ENCODE measurements at places on chromosomes 4 and X.

DNA sequence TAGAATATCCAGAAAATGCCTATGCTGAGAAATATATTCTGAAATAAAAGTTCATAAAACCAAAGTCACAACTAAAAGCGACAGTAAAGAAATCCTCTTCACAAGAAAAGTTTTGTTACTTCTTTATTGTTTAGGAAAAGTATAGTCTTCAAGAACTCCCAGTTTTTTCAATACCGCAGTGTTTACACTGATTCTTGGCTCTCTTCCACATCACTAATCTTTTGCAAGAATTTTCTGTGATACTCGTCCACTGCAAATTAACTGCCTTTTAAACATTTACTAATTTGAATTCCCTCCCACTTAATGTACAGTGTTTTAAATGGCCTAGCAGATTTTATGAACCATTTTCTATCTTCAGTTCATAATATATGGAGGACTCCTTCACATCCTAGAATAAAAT, 65.1 kb downstream of the HPGDS start:
- no peak for DNase-seq

- DNase-seq = no peak
Measured at GRCh38 chrX:49762175-49762720, 66.5 kb upstream of the PAGE1 start.

GRCh38 chrX:30530606-30531005, 47.0 kb downstream of the TASL start:
- DNase-seq = no peak

DNA sequence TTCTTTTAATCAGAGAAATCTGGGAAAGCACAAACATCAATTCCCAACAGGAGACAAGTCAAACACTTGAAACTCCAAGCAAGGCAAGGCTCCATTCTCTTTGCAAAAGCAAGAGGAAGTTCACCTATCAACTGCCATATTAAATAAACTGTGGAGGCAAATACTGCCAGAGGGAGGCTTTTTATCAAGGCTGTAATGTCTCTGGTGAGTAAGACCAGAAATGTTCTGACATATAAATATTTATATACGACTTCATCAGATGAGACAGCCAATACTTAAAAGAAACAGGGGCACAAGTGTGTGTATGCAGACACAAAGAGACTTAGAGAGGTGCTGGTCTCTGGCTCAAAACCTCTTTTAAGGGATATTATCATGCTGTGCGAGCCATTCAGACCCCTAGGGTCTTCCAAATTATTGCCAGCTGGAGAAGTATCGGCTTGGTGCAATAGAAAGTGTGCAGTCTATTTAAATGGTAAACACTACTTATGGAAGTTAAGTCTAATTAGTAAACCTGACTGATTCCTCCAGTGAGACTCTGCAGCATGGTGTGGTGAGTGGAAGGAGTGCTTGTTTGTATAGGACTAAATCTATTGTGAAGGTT, 24.4 kb downstream of the DCX start:
- DNase-seq = no peak

DNA sequence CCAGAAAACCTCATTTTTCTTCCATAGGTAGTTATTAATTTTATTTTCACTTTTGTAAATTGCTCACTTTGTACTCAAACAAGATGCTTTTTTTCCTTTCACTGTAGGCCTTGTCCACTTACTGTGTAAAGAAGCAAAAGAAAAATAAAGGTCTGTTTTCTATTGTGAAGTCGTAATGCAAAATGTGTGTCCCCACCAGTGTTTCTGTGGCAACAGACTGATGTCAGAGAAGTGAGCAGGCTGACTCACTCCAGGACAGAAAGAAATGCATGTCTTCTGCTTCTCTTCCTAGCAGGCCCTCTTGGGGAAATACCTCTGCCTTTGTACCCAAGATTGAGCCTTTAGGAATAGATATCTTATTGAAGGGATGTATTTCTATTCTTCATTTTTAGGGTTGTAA, 30.3 kb downstream of the INPP4B start:
- no peak for DNase-seq

- no peak for DNase-seq
Measured at GRCh38 chrX:41688835-41689234, at the start of gene GPR34. TSS of gene GPR34 (plus strand) at chrX:41688973. CDS start at chrX:41695634, 6,661 bp downstream.

GRCh38 chr4:25993395-25994185, 79.6 kb downstream of the SMIM20 start:
- DNase-seq = no peak

DNA sequence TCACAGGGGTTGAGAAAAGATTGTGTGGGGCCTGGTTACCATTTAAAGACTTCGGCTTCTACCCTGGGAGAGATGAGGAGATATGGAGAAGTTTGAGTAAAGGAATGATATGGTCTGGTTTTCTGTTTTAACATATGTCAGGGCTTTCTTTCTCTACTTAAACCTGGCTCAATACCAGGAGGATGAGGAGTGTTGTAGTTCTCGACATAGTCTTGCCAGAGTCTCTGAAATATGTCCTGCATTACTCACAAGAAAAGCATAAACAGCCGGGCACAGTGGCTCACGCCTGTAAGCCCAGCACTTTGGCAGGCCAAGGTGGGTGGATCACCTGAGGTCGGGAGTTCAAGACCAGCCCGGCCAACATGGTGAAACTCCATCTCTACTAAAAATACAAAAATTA, 16.4 kb upstream of the ACE2 start:
- no peak for DNase-seq

GRCh38 chr4:39522068-39522467, 5.2 kb downstream of the UGDH start:
- DNase-seq = no peak

DNA sequence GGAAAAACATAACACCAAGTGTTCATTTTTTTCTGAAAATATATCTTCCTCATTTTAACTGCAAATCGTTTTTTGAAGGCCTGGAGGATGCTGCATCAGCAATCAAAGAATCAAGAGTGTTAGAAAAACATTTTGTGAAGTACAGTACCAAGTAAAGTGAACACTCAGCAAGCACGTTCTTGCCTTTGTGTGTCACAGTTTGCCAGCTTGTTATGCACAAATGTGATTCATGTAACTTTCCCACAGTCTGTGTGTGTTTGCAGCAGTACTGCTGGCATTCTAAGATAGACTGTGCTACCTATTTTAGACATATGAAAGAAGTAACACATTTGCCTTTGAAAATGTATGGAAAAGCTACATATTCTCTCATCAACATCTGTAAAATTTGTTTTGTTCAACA, 1617.7 kb downstream of the RPA4 start:
- DNase-seq = no peak

DNA sequence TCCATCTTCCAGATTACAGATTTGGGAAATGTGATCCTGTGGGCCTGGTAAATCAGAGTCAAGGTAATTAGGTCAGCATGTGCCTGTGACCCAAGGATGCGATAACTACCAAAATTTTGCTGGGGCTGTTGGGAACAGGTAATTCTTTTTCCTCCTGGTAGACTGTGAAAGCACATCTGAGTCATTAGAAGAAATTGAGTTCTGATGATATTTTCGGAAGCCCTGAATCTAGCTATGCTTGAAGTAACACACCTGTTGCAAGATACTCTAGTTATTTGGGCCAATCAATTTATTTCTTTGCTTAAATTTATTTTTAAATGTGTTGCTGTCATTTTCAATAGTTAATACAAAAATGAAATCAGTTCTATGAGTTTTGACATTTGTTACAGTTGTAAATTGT, 903.6 kb downstream of the RPA4 start:
- no peak for DNase-seq

- no peak for DNase-seq
Measured at GRCh38 chrX:15359701-15360100, 24.4 kb upstream of the PIGA start.

GRCh38 chrX:96576368-96576767, 108.3 kb upstream of the DIAPH2 start:
- DNase-seq = no peak

DNA sequence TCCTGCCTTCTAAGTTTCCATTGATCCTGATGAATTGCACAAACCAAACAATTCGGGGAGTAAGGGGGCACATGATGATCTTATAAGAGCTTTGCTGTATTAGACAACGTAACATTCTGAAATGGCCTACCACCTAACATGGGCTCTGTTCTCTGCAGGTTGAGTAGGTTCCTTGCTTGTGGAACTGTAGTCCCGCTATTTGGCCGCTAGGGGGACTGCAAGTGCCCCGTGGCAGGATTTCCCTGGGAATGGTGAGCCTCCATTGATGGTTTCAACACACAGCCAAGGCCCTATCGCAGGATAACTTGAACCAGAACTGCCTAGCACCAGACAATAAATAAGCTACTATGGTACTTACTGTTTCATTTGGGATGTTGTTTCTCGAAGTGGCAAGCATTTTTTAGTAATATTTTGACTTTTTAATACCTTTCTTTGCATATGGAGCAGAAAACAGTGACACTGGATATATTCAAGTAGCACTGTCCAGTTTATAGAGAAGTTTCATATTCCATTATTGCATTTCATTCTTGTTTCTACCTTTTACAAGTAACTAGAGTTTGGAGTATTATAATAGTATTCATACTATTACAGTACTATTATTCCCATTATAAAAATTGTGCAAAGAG, 11.9 kb downstream of the AR start:
- DNase-seq = no peak

DNA sequence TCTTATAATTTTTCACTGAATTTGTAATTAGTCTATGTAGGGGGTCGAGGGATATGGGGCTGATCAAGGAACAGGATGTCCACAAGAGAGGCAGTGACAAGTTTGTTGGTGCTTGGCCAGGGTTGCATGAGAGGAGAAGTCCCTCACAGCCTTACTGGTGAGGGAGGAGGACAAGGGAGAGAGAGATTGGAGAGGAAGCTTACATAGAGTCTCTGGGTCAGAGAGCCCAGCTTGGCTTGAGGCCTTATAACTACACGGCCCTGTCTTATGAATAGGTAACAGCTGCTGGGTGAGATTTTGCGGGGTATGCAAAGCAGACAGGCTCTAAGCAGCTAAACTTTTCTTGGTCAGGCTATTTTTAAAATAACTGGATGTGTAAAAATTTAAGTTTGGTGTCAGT, 37.9 kb upstream of the OTUD4 start:
- DNase-seq = no peak

GRCh38 chr4:168421671-168422070, 58.6 kb downstream of the DDX60L start:
- DNase-seq = no peak

GRCh38 chrX:17563515-17563914, 173.8 kb upstream of the SCML1 start:
- DNase-seq = no peak

DNA sequence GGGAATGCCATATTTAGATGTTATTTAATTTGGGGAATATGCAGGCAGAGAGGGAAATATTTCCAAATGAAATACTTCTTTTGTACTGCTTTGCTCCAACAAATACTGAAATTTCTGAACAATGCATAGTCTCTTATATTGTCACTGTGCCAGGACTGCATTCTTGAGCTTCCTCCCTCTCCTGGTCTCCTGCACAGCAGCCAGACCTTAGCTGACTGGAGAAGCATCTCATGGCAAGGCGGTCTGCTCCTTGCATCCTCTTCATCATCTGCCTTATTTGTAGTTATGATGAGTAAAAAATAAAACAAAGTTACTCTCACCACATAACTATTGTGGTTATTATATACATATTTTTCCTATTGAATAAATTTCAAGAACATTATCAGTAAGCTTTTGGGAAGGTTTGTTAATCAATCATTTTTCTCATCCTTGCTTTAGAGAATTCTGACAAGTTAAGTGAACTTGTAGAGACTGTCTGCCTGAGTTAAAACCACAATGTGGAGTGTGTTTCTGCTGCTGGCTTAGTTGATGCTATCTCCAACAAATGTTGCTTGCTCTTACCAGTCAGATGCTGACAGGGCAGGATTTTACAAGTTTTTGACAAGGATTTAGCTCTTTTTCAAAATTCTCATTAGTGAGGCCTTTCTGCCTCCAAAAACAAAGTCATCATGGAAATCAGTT, 153.6 kb downstream of the SOWAHB start:
- DNase-seq = no peak

DNA sequence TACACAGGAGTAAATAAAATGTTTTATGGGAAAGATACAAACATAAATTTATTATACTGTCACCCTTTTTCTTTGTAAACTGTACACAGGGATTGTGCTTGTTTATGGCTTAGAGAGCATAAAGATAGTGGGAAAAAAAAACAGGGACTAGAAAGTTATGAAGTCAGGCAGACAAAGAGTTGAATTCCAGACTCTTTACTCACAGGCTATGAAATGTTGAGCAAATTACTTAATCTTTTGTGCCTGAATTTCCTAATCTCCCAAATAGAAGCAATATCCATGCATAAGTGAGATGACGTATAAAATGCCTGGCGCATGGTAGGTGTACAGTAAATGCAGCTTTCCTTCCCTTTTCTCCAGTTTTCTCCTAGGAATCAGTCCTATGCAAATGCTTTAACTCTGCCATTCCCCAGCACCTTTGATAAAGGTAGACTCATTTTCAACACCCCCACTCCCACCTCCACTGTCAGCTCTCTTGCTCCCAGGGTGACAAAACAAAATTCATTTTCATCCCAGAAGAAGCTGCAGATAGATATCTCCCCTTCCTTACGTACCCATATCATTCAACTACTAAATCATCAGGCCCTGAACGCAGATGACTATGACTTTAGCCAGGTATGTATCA, 44.5 kb upstream of the BTC start:
- DNase-seq = no peak

GRCh38 chr4:153521999-153522801, 56.0 kb downstream of the TMEM131L start:
- no peak for DNase-seq

DNA sequence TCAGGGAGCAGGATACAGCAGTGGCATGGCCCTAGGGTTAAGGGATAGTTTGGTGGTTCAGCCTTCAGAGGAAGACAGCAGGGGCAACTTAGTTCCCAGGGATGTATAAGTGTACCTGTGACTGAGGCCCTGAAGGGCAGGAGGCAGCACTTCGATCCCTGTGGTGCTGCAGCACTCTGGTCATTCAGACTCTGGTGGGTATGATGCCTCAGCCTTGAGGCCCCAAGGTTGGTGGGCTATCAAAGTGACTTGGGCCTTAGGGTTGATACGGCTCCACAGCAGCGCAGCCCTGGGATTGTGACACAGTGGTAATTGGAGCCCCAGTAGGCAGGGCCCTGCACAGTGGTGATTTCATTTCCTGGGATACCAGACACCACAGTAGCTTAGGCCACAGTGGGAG, 1703.1 kb downstream of the PCDH7 start:
- no peak for DNase-seq

DNA sequence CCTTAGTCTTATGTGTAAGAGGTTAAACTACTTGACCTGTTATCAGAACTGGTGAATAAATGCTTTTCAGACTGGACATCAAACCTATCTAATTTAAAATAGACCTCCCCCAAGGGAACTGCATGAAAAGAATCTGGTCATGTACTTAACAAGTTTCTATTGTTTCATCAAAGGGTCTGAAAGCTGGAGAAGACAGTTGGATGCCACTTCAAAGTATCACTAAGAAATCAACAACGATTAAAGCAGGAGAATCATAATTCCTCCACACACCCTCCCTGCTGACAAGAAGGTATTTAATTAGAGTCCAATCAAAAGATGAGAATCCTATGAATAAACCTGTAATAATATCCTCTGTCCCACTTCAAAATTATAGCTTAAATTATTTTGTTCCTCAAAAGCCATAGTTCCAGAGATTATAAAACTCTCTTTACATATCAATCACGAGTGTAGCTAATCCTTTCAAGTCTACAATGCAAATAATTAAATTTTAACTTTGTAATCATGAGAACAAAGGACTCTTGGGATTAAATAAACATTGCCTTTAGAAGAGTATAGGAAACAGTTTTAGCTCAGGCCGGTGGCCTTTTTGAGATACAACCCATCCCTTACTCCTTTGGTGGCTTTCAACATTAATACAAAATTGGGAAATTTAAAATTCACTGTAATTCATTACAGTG, 35.1 kb downstream of the TSPAN5 start:
- DNase-seq = no peak

Measured in NCI-H460 (cell line).